Stimulated activated CD4-positive, alpha-beta T cell treated with anti-CD3 and anti-CD28 coated beads, Interleukin-2, amount 100 ng/mL, for 48 hours (primary cell): ENCODE measurements at places on chromosomes 3 and 15.

- DNase-seq: no peak
Observed at GRCh38 chr15:62809968-62810260, 232.6 kb upstream of the TPM1 start.

- no peak for DNase-seq
Observed at GRCh38 chr3:65351753-65352152, 664.0 kb upstream of the ADAMTS9 start.

GRCh38 chr15:80892414-80892813 is 97.2 kb downstream of the MESD start:
- DNase-seq: no peak

- DNase-seq: no peak
Observed at GRCh38 chr15:41980654-41981323, 8.4 kb upstream of the EHD4 start.

GRCh38 chr15:57883701-57884100 is 177.2 kb downstream of the POLR2M start:
- DNase-seq: no peak

DNA sequence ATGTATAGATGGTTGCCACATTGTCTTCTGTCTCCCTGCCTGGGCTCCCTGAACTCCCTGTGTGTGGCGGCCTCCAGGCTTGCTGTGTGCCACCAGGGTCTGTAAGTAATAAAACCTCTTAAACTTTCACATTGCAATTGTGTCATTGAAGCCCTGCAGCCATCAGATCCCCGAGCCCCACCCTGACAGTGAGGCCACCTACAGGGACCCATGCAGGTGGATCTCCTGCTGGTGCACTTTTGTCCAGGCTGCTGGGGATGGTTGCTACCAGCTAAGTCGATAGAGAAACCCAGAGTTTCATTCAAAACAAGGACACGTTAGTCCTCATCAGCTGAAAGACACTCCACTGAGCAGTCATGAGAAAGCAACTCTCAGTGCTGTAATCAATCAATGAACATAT is 133.6 kb upstream of the PRICKLE2 start:
- no peak for DNase-seq

GRCh38 chr3:53577506-53577905 is 83.1 kb downstream of the CACNA1D start:
- DNase-seq: no peak

DNA sequence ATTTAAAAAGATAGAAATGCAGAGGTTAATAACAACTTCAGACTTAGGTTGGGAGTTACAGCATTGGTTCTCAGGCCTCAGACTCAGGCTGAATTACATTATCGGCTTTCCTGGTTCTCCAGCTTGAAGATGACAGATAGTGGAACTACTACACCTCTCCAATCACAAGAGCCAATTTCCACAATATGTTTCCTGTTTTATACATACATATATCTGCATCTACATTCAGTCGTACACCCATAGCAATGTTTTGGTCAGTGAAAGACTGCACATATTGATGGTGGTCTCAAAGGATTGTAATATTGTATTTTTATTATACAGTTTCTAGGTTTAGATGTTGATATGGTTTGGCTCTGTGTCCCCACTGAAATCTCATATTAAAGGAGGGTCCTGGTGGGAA is 35.4 kb downstream of the AADACL2 start:
- no peak for DNase-seq

GRCh38 chr15:40097096-40097967 is 11.3 kb downstream of the BMF start:
- DNase-seq: no peak

DNA sequence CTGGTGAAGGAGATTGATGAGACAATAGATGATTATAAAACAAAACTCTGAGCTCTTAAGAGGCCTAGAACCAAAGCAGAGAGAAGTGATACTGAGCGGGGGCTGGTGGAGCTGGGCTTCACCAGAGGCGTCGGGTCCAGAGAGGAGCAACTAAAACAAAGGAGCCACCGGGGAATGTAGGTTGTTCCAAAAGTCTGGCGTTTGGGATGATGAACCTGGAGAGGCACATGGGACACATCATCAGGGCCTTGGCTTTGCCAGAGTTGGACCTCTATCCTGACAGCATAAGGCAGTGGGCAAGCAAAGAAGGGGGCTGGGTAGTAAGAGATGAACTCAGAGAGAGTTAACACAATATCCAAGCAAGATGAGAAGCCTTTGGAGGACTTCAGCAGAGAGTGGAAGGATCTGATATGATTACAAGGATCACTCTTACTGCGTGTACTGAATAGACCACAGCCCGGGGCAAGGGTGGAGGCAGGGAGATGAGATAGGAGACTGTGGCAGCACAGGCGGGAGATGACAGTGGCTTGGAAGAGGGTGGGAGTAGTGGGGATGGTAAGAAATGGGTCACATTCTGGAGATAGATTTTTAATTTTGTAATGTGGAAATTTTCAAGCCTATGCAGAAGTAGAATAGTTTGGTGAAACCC is 36.0 kb upstream of the RASA2 start:
- no peak for DNase-seq

DNA sequence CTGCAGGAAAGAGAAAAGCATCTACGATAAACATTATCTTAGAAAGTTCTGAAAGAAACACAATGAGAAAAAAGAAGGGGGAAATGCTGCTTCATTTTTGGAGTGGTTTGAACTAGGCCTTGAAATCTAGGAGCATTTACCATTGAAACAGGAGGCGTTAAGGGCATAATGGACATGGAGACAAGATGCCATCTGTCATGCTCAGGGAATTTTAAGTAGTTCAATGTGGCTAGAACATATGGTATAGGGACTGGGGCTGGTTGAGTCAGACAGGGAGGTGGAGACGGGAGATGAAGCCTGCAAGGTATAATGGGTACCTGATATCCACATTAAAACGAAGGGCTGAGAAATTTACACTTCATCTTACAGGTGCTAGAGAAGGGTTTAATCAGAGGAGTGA is 10.4 kb upstream of the PLAAT1 start:
- no peak for DNase-seq

- no peak for DNase-seq
Observed at GRCh38 chr15:77569729-77570125, 63.0 kb downstream of the LINGO1 start.

GRCh38 chr3:182716114-182716688 is 77.1 kb upstream of the ATP11B start:
- DNase-seq: no peak

DNA sequence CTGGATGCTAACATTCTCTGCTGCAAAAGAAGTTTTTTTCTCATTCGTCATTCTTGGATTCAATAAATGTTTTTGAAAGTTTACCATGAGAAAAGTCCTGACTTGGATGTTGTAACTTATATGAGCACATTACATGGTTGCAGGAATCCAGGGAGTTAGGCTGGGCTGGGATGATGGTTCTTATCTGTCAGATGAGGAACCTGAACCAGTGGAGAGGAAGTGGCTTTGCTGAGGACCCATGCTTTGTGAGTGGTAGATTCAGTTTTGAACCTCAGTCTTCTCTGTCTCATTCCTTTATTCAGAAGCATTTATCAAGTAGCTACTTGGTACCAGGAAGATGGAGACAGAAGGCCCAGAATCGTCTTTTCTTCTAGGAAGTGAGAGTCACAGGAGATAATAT is 3.7 kb upstream of the GASK1A start:
- DNase-seq: no peak

DNA sequence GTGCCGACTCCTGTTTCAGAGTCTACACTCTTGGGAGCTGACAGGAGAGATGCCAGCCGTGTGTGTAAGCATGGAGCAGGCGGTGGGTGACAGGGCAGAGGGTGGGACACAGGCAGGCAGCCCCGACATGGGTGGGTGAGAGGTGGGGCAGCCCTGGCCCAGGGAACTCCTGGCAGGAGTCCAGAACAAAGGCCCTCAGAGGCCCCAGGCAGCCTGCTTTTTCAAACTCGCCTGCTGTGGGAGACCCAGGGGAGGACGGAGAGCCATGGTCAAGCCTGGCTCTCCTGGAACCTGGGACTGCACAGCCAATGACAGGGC is 29.3 kb upstream of the SLC41A3 start:
- DNase-seq: no peak

DNA sequence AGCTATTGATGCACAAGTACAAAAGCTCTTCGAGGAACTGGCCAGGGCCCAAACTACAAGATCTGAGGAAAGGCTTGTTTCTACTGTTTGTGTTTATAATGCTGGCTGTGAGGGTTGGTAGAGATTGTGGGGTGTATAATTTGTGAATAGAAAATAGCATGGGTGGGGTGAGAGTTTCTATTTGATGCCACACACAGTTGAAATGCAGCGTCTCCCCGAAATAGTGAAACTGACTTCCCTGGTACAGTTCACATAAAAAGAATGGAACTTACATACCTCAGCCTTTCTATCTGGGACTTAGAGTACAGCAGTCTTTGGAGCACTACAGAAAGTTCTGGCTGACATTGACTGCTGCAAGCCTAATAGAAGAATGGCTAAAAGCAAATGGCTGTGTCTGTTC is 91.3 kb downstream of the DTWD1 start:
- DNase-seq: no peak

DNA sequence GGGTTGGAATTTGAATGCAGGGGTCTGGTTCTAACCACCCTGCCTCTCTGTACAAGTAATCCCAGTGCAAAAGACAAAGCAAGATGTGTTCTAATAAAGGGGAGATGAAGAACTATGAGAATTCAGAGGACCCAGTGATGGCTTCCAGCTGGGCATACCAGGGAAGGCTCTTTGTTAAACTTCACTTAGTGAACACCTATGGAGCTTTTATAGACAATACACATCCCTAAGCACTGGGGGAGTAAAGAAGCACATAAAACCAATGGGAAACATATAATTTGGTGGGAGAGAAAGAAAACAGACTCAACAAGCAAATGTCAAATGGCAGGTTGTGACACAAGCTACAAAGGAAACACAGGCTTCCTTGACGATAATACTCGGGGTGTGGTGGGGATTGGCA is 47.9 kb upstream of the RNU6-1 start:
- no peak for DNase-seq

- no peak for DNase-seq
Observed at GRCh38 chr3:88742106-88742505, 365.3 kb upstream of the EPHA3 start.

GRCh38 chr3:158352551-158352950 is 218.4 kb upstream of the MLF1 start:
- DNase-seq: no peak

DNA sequence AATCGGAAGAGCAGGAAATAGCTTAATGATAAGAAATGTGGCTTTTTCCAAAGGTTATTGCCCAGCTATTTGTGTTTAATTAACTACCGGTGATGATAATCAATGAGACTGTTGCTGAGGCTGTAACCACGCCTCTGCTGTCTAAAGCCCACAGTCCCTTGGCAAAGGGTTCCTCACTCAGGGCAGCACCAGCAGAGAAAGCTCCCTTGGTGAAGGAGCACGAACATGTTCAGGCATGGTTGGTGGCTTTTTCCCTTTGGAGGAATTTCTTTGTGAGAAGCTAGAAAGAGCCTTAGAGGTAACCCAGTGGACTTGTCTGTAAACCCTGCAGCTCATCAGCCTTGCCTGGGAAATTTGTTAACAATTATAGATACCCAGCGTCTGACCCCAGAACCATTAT is 7.5 kb upstream of the ST6GAL1 start:
- no peak for DNase-seq

- no peak for DNase-seq
Observed at GRCh38 chr3:185120126-185120525, 32.7 kb downstream of the C3orf70 start.

DNA sequence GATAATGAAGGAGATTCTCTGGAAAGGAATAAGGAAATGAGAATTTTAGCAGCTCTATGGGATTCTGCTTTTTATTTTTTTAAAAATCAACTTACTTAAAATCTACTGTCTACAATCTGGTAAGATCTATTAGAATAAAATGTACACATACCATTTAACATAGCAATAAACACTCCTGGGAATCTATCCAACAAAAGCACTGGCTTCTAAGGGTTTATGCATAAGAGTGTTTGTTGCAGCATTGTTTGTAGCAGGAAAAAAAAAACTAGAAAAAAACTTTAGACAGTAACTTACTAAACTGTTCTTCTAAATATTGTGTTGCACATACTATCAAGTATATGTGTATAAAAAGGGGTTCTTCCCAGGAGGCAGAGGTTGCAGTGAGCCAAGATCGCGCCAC is 15.7 kb upstream of the RBP1 start:
- no peak for DNase-seq

DNA sequence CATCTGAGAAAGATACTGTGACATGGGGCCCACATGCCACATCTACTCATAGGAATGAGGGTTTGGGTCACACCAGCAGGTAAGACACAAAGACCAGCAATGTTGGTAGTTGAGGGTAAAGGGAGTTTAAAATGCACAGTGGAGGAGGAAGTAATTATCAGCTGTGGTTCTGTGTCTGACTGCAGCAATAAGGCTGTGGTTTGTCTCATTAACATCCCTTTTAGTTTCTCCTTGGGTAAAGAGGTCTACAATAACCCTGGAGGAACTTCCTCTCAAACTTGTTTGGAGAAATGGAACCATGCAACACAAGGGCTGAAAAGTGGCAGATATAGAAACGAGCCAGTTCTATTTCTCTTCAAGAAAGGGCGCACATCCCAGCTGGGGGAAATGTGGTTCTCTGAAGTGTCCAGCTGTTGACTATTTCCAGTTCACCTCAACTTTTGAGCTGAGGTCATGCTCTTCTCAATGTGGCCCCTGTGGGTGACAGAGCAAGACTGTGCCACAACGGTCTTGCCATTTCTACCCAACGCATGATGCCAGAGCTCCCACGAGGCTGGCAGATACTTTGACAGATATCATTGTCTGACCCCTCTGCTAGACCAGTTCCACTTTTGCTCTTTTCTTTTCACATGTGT is 234.3 kb downstream of the SQOR start:
- no peak for DNase-seq

- no peak for DNase-seq
Observed at GRCh38 chr3:172398484-172398883, 49.8 kb downstream of the GHSR start.

DNA sequence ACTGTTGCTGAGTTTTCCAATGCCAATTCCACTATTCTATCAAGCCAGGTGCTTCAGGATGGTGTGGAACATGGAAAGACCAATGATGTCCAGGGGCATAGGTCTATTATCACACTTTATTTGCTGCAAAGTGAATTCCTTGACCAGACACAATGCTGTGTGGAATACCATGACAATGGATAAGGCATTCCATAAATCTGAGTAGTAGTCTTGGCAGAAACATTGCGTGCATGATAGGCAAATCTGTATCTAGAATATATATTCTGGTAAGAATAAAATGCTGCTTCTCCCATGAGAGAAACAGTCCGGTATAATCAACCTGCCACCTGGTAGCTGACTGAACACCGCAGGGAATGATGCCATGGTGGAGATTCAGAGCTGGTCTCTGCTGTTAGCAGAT is 70.0 kb upstream of the ALDH1A3 start:
- DNase-seq: no peak

DNA sequence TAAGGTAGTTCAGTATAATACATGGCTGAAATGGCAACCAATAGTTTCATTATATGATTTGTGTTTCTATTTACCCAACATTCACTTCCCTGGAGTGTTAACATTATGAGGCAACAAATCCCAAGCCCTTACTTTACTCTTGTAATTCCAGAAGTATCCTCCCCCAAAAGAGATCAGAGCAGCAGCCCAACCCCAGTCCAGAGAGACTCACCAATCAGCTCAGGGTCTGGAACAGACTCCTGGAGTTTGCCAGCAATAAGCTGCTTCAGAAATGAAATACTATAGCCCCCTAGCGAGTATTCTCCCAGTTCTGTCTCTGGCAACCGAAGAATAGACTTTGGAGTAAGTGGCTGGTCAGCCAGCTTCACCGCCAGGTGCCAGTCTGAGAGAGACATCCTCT is 2.5 kb downstream of the UBL7 start:
- no peak for DNase-seq
